ENCODE measurements at places on chromosomes 1 and 21.

GRCh38 chr1:167501515-167502191, 16.7 kb downstream of the CD247 start:
- DNase-seq: no peak

- no peak for DNase-seq
Observed at GRCh38 chr1:99786751-99787501, 20.5 kb upstream of the FRRS1 start.

- no peak for DNase-seq
Observed at GRCh38 chr1:235573880-235574279, 69.6 kb upstream of the B3GALNT2 start.

DNA sequence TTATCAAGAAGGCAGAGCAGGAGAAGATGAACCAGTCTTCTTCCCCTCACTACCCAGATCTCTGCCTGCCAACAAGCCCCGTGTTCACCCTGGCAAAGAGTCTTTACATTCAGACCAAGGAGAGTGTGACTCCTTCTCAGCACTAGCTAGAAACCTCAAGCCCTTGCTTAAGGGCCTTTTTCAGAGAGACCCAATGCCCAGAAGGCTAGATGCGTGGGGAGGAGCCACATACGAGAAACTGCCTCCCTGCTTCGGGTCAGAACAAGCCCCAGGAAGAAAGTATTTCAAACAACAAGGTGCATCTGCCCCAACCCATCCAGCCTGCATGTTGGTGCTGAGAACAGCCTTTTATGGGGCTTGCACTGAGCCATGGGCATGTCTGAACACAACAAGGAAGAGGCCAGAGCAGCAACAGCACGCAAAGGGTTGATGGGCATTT, 152.7 kb upstream of the CAMK1G start:
- DNase-seq: no peak

- no peak for DNase-seq
Observed at GRCh38 chr1:39657402-39657801, 14.5 kb downstream of the NT5C1A start.

DNA sequence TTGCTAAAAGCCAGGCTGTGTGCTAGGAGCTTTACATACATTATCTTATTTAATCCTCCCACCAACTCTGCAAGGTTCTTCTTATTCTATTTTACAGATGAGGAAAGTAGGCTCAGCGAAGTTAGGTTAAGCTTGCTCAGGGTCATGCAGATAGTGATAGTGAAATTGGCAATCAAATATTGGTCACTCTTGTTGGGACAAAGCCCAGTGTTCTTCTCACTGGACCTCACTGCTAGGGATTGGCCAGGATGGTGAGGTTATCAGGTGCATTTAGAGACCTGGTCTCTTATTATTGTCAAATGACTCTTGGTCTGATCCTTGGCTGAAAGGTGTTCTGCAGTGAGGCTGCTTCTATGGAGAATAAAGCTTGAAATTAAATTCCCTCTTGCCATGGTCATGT, 145.1 kb downstream of the CNIH3 start:
- no peak for DNase-seq

DNA sequence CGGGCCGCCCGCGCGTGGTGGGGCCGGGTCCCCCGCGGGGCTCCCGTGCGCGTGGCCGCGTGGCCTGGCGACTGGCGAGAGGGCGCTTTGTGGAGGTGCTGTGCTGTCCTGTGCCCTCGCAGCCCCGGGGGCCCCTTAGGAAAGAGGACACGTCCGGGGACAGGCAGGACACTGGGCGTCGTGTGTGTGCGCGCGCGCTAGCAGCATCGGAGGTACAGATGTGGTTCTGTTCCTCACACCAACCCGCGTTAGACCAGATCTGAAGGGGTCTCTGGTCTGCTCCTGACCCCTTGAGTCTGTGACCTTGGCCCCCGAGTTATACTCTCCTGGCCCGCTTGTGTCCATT, 489 bp downstream of the ACTN2 start:
- DNase-seq: no peak

- no peak for DNase-seq
Observed at GRCh38 chr1:157834430-157834829, 7.2 kb downstream of the CD5L start.

GRCh38 chr1:19645411-19646251, 1.5 kb downstream of the NBL1 start:
- no peak for DNase-seq

- DNase-seq: no peak
Observed at GRCh38 chr1:61427510-61427909, 297.4 kb downstream of the TM2D1 start.

DNA sequence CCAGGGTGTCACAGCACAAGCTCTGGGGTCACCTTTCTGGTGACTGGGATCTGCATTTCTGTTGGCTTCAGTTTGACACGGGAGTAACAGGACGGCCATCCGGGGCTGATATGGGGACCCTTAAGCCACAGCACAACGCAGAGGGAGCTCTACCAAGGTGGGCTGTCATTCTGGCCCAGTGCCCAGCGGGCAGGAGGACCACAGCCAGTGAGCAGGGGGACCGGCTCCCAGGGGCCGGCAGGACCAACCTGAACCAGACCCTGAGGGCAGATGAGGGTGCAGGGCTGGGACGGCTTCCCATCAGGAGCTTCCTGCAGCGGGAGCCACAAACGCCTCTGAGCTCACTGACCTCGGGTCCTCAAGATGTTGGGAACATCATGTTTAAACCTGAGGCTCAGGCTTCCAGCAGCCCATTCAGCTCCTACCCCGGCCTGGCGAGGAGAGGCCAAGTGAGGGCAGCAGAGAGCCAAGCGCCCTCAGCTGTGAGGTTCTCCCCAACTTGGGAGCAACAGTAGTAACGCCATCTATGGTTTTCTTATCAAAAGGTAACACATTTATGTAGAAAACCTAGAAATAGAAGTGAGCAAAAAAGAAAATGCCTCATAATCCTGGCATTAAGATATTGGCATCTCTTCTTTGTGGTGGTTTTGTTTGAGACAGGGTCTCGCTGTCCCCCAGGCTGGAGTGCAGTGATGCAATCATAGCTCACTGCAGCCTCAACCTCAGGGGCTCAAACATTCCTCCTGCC, 26.8 kb downstream of the TMEM201 start:
- DNase-seq: peak; percentile 29

- DNase-seq: no peak
Observed at GRCh38 chr1:181514298-181515290, 31.3 kb downstream of the CACNA1E start.

- DNase-seq: no peak
Observed at GRCh38 chr21:38434913-38435533, 63.3 kb downstream of the ERG start.

DNA sequence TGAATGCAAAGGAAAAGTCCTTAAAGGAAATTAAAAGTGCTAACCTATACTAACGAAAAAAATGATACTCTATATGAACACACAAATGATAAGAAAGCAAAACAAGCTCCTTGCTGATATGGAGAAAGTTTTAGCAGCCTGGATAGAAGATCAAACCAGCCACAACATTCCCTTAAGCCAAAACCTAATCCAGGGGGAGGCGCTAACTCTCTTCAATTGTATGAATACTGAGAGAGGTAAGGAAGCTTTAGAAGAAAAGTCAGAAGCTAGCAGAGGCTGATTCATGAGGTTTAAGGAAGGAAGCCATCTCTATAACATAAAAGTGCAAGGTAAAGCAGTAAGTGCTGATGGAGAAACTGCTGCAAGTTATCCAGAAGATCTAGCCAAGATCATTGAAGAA, 3.4 kb downstream of the KRTAP23-1 start:
- DNase-seq: no peak

- no peak for DNase-seq
Observed at GRCh38 chr1:153669606-153670005, 1.2 kb downstream of the ILF2 start.

GRCh38 chr1:70140894-70141293, 64.5 kb downstream of the LRRC40 start:
- no peak for DNase-seq

GRCh38 chr1:8026976-8027747, 1.1 kb upstream of the ERRFI1 start:
- peak; percentile 51 for DNase-seq

GRCh38 chr21:45517249-45518065, 24.8 kb downstream of the SLC19A1 start:
- no peak for DNase-seq

GRCh38 chr1:246800756-246801155, 76.5 kb downstream of the SCCPDH start:
- DNase-seq: no peak

DNA sequence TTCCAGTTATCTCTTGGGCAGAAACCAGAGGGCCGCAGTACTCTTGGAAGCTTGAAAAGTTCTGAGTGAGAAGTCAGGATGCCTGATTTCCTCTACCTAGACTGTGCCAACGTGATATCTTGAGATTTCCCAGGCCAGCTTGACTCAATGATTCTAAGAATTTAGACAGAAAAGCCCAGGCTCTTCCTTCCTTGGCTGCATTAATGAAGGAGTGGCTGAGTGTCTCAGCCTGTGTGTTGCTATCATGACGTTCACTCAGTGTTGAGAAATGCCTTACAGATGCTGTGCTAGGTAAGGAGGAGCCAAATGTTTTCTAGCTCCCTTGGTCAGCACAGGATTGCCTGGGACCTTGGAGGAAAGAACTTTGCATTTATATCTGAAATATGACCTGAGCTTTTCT, 454.1 kb upstream of the USP24 start:
- no peak for DNase-seq

- DNase-seq: no peak
Observed at GRCh38 chr1:178565586-178565985, 52.7 kb downstream of the TEX35 start.

DNA sequence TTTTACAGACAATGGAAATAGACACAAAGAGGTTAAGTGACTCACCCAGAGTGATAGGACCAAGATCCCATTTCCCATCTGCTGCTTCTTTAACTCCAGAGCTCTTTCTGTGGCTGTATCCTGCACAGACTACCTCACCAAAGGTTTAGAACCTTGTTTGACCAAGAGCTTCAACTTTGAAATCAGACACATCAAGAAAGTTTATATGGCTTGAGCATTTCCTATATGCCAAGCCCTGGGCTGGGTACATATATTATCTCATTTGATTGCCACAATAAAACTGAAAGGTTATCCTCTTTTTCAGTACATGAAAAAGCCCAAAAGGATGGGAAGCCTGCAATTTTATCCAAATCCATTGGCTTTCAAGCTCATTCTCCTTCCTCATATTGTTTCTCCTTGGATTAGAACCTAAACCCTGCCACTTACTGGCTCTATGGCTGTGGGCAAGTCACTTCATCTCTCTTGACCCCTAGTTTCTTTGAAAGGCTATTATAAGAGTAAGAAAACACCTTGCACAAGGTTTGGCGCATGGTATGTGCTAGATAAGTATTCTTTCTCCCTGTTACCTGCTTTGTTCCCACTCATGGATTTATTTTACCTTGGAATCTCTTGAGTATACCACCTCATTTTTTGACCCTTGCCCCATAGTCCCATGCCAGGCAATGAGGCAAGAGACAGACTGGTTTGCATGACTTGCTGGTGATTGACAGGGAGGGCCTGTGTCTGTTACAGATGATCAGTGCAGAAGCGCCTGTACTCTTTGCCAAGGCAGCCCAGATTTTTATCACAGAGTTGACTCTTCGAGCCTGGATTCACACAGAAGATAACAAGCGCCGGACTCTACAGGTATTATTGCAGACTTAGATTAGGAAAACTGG, 34.5 kb upstream of the KCNQ4 start:
- DNase-seq: no peak

DNA sequence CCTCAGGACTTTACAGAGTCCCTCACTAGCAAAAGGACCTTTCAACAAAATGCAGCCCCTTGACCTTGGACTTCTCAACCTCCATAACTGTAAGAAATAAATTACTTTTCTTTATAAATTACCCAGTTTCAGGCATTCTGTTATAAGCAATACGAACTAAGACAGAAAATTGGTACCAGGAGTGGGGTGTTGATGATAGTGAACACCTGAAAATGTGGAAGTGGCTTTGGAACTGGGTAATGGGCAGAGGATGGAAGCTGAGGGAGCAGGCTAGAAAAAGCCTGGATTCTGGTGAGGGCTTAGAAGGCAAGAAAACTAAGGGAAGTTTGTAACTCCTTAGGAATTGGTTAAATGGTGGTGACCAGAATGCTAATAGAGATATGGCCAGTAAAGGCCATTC, 46.8 kb downstream of the DSCAM start:
- no peak for DNase-seq

- no peak for DNase-seq
Observed at GRCh38 chr1:47411436-47411835, 4.6 kb upstream of the FOXE3 start.

- DNase-seq: no peak
Observed at GRCh38 chr1:245718123-245718522, 563.3 kb downstream of the KIF26B start.

DNA sequence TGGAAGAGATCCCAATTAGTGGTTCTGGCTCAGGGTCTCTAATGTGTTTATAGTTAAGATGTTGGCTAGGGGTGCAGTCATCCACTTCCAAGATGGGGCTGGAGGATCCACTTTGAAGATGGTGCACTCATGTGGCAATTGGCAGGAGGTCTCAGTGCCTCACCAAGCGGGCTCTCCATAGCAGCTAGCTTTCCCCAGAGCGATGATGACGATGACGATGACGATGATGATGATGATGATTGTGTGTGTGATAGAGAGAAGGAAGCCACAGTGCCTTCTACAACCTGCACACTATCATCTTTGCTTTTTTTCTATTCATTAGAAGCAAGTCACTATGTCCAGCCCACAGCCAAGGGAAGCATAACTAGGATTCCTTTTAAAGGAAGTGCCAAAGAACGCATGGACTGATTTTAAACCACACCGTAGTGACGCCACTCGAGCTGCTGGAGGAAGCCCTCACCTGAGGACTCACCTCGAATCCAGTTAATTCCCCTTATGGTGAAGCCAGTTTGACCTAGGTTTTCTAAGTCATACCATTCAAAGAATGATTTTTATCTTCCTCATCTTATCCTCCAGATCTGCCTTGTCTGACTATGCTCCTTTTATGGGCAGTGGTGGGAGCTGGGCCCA, 49.4 kb downstream of the SRRM1 start:
- no peak for DNase-seq

GRCh38 chr21:17451364-17451891, 61.4 kb upstream of the CXADR start:
- no peak for DNase-seq

GRCh38 chr1:209045331-209046057, 538.0 kb upstream of the CAMK1G start:
- no peak for DNase-seq

GRCh38 chr1:172449585-172450523, 6.0 kb upstream of the PIGC start:
- peak; percentile 47 for DNase-seq

GRCh38 chr1:80171631-80172030, 1165.1 kb upstream of the ADGRL4 start:
- no peak for DNase-seq

DNA sequence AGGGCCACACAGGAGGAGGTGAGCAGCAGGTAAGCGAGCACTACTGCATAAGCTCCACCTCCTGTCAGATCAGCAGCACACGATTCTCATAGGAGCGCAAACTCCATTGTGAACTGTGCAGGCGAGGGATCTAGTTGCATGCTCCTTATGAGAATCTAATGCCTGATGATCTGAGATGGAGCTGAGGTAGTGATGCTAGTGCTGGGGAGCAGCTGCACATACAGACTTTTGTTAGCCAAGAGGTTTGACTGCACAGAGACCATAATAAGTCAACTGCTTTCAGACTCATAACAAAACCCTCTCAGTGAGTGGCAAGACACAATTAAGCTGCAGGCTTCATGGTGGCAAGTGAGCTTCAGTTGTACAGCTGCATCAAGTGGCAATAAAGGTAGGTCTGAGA, 83.4 kb downstream of the PSMG1 start:
- no peak for DNase-seq
